ENCODE measurements at places on chromosomes 13 and 19.

DNA sequence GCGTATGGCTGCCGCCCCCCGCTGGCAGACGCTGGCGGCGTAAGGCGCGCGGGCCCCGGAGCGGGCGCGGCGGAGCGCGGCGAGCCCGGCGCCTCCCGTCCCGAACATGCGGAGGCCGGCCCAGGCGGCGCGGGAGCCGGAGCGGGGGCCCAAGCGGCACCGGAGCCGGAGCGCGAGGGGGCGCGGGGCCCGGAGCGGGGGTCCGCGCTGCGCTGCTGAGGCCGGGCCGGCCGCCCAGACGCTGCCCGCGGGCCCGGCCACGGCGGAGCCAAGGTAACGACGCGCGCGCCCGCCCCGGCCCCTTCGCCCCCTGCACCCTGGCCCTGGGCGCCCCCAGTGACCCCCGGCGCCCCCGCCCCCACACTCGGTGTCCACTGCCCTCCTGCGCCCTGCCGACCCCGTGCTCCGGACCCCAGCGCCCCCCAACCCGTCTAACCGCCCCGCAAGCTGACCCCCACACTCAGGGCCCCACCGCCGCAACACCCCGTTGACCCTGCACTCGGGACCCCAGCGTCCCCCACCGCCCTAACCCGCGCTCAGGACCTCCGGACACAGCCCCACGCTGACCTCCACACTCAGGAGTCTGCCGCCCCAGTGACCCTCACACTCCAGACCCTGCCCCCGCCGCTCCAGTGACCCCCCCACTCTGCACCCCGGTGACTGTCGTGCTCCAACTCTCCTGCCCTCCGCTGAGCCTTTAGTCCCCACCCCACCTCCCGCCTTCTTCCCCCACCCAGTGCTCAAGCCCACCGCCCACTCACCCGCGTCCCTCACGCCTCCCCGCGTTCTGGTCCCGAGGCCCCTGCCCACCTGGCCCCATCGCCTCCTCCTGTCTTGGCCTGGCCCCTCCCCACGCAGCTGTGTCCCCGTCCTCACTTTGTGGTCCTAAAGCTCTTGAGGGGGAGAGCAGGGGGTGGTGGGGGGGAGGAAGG lies at the start of gene CSNK1G2:
CSNK1G2 (plus strand) TSS at position 27 of the 932 bp plus-strand sequence. CDS start 28,601 bp downstream, outside the sequence.
- DNase-seq = no peak

DNA sequence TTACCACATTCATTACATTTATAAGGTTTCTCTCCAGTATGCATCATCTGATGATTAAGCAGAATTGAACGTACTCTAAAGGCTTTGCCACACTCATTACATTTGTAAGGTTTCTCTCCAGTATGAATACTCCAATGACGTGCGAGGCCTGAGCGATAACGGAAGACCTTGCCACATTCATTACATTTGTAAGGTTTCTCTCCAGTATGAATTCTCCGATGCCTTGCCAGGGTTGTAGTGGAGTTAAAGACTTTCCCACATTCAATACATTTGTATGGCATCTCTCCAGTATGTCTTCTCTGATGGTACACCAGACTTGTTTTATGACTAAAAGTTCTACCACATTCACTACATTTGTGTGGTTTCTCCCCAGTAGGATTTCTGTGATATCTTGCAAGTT lies 16.8 kb upstream of the ZNF432 start:
- DNase-seq = no peak

DNA sequence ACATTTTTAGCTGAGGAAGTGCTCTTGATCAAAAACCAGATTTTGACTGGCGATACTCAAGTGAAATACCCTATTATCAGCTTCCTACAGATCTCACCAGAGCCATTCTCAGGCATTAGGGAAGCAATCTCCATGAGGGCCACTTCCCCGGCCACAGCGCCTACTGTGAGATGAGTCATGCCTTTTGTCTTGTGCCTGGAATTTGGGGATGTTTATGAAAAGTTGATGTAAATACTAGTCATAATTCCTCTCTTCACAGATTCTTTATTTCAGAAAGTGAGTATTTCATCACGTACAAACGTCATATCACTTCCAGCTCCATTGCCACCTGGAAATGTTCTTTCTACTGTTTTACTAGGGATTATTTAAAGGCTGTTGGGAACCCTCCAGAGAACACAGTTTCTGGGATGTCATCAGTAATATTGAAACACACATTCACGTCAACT lies 25.3 kb upstream of the SLC46A3 start:
- DNase-seq = no peak

DNA sequence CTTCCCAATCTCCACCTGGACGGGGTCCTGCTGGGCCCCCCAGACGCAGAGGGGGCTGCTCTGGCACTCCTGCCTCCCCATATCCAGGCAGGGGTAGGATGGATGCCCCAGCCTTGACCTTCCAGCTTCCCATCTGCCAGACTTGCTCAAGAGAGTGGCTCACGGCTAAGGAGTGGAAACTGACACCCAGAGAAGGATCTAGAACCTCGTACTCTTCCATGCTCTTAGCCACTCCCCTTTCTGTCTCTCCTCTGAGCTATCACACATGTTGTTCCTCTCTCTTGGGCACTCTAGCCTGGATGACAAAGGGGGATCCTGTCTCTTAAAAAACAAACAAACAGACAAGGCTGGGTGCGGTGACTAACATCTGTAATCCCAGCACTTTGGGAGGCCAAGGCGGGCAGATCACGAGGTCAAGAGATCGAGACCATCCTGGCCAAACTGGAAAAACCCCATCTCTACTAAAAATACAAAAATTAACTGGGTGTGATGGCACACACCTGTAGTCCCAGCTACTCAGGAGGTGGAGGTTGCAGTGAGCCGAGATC lies 12.2 kb upstream of the FUT5 start:
- DNase-seq = no peak

GRCh38 chr13:27406178-27406939 lies 18.1 kb upstream of the GTF3A start:
- DNase-seq = peak; percentile 22

- DNase-seq = no peak
These were observed 692 bp downstream of the ZNF234 start for GRCh38 chr19:44142059-44142433.

- DNase-seq = no peak
These were observed 284.3 kb downstream of the LIG4 start for GRCh38 chr13:107931056-107931455.

DNA sequence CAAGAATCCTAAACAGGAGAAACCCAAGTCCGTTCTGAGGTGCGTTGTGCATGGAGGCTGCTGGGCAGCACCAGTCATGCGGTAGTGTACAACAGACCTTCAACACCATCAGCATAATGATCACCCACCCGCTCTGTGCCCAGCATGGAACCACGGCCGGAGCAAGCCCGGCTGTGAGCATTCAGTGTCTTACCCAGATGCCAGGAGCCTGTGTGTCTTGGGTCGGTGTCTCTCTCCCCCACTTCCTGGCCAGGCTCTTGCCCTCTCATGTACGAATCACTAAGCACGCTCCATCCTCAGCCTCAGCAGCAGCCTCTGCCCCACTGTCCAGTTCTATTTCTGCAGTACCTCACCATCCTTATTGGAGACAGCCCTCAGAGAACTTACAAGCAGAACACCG lies 231.6 kb upstream of the IRS2 start:
- DNase-seq = no peak

GRCh38 chr13:59674616-59675015 lies 489.1 kb downstream of the DIAPH3 start:
- DNase-seq = no peak

DNA sequence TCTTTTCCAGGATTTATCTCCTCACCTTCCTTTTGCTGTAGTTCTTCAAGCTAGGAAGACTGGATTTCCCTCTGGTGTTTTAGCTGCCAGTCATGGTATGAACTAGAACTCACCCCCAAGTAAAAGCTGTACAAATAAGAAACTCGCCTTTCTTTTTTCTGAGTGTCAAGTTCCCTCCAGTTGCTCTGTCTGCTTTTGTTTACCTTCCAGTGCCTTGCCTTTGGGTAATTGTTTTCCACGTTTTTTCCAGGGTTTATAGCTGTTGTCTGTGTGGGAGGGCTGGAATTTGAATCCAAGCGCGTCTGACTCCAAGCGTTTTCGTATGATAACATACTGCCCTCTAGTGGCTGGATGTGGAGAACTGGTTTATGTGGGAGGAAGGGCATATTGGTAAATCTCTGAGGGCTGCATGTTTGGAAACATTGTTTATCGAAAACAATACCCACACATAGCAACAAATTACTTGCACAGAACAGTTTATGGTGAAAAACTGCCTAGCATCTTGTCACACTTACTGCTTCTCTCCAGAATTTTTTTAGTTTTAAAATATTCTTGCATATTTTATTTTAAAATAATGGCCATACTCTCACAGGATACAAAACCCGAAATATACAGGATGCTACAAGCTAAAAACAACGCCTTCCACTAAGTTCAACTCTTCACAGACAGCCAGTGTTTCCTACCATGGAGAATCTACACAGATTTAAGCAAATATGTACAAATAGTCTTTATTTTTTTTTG lies 19.2 kb downstream of the RCN3 start:
- DNase-seq = peak; percentile 49

- DNase-seq = no peak
These were observed 256.0 kb downstream of the PCDH9 start for GRCh38 chr13:66974174-66974573.

DNA sequence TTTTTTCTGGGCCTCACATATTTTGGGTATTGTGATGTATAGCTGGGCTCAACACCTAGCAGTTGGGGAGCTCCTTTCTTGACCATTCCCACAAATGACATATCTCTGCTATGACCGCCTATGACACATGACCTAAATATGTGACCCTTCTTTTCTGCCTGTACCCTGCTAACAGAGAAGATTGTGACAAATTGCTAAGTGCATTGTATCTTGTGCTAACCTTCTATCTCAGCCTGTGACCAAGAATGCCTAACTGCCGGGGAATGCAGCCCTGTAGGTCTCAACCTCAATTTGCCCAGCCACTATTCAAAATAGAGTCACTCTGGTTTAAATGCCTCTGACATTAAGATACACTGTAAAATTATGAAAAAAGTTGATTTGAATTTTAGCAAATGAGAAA lies 6.8 kb upstream of the ZNF429 start:
- no peak for DNase-seq

- DNase-seq = no peak
These were observed 124.9 kb downstream of the CRYL1 start for GRCh38 chr13:20400774-20401173.

DNA sequence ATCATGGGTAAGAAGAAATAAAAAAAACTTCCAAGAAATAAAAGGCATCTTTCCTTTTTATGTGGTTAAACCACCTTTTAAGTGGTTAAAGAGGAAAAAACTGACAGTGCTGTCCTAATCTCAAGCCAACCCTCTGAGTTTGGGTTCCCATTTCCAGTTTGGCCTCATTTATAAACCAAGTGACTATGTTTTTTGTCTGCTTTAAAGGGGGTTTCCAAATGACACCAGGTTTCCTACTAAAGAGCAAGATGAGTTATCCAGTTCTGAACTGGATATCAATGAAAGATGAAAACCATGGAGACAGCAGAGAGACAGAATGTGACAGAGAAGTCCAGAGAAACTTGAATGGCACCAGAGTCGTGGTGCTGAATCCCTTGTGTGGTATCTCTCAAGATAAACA lies 251.5 kb downstream of the ABCC4 start:
- no peak for DNase-seq

DNA sequence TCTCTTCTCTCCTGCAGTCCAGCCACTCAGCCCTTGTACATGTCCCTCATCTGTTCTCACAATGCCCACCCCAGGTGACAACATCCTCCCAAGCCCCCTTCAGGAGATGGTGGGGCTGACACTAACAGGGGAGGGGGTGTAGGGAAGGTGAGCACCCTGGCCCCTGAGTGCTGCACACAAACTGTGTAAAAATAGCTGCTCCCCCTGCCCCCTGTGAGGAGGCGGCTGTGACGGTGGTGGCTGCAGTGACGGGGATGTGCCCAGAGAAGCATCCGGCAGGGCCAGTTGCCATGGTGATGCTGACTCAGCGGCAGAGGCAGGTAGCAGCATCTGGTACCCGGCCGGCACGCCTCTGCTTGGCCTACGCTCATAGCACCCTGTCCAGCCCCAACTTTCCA lies 13.0 kb upstream of the JUND start:
- peak; percentile 93 for DNase-seq

DNA sequence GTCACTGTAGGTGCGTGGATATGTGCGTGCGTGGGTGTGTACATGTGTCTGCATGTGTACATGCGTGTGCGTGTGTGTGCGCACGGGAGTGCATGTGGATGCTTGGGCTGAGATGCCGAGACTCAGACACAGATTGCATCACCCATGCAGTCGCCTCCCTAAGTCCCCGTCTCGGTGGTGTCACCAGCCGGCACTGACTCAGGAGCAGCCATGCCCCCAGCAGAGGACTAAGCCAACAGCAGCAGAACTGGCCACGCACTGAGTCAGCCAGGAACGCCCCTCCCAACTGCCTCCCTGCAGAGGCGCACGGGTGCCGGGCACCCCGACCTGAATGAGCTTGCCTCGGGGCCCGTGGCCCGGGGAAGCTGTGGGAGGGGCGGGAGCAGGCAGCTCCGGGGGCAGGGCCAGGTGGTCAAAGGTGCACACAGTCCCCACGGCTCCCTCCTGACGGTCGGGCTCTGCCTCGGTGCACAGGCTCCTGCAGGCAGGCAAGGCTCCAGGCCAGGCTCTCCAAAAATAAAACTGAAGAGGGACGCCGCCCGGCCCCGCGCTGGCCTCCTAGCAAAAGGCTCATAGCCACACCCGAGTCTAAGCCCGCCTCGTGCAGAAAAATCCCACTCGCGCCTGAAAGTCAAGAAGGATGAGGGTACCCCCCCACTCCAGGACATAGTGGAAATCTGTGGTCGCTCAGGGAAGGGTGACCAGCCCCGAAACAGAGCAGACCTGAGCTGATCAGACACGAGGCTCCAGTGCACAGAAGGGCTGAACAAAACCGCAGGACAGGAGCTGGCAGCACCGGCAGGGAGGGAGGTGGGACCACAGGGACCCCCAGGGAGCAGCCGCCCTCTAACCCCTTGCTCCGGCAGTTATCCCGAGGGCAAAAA lies 49.2 kb downstream of the GADD45B start:
- DNase-seq = no peak

DNA sequence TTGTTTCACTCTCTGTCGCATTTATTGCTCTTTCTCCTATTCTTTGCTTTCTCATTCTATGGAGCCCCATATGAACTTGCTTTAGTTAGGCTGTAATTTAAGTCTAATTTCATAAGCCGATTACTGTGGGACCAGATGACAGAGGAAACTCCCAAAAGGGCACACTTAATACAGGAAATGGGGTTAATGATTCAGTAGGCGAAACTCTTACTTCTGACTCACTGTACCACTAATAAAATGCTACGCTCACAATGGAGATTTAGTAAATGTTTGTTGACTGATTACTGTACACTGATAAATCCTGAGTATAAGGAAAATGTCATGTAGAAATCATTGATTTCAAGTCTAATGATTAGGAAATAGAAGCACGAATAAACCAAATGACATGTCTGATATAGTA lies 276.4 kb downstream of the KLF5 start:
- DNase-seq = no peak

Data from activated CD4-positive, alpha-beta T cell treated with anti-CD3 and anti-CD28 coated beads, Interleukin-2, amount 50 U/mL, for 1 hour (primary cell).